Foreskin keratinocyte (primary cell): ENCODE measurements at places on chromosomes 2 and 18. TPM values are rescaled to one million over a fixed set of nuclear protein-coding genes. Genes with fewer than 3 reads are reported as not detected.

IL36A gene
- total RNA-seq: not detected in 2 replicates

ZNF397 gene
- total RNA-seq: 10.2 and 11.2 TPM in 2 replicates

ALLC gene
- total RNA-seq: not detected in 2 replicates

NAPG gene
- 28.3 and 28.6 TPM in 2 replicates for total RNA-seq

ANKMY1 gene
- 4.2 and 4.8 TPM in 2 replicates for total RNA-seq

- DNase-seq: no peak
Measured at GRCh38 chr2:109644571-109645275, 30.6 kb downstream of the SOWAHC start.

DNA sequence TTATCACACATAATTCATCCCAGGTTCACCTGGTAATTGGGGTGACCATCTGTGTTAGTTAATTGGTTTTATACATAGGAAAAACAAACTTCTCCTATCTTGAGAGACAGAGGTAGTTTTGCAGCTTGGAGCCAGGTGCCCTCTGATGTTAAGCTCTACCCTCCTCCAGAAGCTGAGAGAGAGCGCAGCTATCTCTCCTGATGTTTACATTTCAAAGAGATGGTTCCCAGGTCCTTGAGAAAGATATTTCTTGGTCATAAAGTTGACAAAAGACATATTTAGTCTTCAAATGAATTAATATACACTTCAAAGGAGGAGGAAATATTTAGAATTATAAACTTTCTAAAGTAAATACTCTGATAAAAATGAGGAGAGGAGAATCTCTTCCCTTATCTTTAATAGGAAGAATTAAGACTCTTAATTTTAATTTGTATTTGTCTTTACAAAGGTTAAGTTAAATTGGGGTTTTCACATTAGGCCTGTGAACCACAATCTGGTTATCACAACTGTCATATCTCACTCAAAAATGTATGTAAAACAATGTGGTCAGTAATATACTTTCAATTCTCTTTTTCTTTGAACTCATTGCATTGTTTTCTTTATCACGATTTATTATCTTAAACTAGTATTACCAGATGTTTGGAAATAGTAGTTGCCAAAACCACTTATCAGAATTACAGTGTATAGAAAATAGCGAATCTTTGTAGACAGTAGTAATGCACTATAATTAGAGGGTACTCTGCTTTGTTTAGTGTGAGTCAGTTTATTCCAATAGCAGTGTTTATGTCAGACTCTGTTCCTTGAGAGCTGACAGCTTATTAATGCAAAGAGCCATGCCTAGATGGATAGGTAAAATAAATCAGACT, 26.8 kb downstream of the SERPINB4 start:
- DNase-seq: no peak

DNA sequence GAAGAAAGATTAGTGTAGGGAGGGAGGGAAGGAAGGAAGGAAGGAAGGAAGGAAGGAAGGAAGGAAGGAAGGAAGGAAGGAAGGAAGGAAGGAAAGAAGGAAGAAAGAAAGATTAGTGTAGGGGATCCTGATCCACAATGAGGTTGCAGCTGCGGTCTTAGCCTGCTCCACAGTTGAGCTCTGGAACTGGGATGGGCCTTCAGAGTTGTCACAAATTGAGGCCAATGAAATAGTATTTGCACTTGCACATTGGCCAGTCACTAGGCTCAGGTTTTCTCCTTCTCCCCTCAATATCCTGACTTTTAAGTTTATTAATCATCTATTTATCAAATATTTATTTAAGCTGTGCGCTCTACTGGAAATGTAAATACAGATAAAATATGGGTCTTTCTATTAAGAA, 34.3 kb downstream of the DOK6 start:
- no peak for DNase-seq

DNA sequence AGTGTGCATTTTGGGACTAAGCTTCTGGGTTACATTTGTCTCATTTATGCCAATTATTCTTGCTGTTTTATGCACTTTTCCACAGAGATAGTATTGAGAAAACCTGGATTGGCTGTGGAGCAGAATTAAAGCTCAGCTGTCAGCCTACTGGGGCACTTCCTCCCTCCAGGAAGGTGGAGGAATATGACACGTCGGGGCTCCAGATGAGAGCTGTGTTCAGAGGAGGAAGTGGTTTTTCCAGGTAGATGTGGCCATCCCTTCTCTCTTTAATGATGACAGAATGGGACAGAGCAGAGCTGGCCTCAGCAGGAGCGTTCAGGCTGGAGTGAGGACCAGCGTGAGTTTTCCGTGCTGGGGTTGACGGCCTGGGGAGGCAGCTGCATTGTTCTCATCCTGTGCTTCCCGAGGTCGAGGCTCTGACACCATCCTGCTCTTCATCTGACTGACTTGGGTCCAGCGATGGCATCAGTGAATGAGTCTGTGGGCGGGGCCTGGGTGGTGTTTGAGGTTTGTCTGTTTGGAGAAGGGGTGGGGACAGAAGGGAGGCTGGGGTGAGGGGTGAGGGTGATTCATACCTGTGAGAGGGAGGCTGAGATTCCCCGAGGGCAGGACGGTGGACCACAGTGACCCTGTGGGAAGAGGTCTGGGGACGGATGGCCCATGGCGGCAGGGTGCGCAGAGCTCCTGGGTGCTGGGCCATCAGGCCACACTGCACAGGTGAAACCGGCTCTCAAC, 207.0 kb downstream of the LDLRAD4 start:
- DNase-seq: no peak

DNA sequence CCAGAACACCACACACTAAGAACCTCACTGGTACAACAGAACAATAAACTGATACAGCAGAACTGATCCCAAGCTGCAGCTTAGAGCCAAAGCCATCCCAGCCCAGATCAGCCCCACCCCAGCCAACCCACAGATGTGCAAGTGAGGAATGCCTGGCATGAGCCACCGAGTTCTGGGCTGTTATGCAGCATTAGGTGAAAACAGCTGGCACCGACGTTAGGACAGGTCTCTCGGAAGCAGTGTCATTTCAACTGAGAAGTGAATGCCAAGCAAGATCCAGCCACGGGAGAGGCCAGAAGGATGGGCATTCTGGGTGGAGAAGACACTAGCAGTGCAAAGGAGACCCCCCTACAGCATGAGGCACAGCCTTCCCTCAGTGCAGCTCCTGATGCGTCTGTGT, 38.9 kb downstream of the ADCY3 start:
- no peak for DNase-seq

DNA sequence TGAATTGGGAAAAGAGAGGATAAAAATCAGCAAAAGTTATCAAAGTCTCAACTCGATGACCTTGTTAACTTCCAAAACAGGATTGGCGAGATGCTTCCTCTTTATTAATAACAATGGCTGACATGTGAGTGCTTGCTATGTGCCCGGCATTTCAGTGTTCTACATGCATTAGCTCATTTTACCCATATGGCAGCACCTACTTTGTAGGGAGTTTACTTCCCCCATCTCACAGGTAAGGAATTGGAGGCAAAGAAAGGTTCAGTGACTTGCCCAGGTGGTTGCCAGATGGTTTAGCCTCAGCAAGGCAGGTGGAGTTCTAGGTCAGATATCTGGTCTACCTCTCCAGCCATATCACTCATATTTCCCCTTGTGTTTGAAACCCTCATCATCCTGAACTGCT, 12.4 kb downstream of the TFCP2L1 start:
- DNase-seq: peak; percentile 32

GRCh38 chr18:25141399-25141798, 210.6 kb downstream of the ZNF521 start:
- no peak for DNase-seq

DNA sequence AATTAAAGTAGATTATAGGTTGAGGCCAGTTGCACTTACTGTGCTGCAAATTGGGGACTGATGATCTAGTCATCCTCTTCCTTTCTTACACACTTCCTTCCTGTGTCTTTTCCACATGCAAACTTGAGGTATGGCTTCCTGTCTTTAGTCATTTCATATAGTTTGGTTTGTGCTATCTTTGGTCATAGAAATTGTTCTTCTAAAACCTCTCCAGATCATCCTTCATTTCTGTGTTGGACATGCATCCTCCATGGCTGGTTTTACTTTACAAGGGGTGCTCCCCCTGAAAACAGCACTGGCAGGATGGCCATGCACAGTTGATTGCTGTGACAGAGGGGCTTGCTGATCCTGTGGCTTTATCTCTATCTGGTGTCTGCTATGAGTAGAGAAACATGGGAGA, 36.5 kb downstream of the MGAT5 start:
- no peak for DNase-seq

DNA sequence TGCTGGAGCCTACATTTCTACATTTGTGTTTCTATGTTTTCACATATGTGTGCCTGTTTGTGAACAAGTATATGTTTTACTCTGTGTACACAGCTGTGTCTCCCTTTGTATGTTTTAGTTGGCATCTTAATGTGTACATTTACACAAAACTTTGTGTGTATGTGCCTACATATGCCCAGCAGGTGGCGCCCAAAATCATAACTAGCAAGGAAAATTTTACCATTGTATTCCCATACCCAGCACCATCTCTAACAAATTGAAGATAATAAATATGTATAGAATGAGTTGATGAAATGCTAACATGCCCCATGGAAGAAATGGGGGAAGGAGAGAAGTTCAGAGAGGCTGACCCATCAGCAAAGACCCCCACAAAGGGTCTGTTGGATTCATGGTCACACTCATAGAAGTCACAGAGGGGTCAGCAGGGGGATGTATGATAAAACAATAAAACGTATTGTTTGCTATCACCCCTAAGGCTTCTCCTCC, 48.1 kb downstream of the PKDCC start:
- no peak for DNase-seq

DNA sequence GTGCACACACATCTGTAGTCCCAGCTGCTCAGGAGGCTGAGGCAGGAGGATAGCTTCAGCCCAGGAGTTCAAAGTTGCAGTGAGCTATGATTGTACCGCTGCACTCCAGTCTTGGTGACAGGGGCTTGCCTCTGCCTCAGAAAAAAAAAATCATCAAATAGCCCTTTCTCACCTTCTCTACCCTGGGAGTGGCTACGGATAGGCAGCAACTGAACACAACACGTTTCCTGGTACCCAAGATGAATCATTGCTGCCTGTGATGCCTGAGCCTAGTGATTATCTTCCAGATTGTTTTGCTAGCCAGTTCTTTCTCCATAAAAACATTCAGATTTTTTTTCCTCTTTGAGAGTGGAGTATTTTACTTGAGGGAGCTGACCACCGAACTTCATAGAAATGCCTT, 13.5 kb downstream of the INPP4A start:
- peak; percentile 47 for DNase-seq

DNA sequence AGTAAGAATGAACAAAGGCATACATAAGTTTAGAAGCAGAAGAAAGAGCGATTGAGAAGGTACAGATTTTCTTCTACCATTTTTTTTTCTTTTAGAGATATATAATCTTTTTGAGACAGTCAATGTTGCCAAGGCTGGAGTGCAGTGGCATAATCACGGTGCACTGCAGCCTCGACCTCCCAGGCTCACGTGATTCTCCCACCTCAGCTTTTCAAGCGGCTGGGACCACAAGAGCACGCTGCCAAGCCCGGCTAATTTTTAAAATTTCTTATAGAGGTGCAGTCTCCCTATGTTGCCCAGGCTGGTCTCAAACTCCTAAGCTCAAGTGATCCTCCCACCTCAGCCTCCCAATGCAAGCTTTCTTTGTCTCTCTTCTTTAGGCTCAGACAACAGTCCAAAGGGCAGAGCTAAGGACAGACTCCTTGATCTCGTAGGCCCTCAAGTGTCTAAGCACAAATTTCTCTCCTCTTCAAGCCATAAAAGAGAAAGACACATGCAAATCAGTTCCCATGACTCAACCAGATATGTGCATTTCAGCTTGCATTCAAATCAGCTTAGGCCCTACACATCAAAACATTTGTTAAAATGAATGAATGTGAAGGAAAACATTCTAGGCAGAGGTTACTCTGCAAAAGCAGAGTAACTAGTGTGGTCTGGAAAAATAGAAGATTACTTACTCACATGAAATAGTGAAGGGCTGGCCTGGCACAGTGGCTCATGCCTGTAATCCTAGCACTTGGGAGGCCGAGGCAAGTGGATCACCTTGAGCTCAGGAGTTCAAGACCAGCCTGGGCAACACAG, 18.0 kb downstream of the ITSN2 start:
- peak; percentile 44 for DNase-seq

DNA sequence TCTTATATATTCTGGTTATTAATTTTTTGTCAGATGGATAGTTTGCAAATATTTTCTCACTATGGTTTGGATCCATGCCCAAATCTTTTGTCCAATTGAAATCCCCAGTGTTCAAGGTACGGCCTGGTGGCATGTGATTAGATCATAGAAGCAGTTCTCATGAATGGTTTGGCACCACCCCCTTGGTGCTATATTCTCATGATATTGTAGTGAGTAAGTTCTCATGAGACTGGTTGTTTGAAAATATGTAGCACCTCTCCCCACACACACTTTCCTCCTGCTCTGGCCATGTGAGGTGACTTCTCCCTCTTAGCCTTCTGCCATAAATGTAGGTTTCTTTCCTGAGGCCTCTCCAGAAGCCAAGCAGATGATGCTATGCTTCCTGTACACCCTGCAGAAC, 107.7 kb upstream of the KYNU start:
- no peak for DNase-seq

DNA sequence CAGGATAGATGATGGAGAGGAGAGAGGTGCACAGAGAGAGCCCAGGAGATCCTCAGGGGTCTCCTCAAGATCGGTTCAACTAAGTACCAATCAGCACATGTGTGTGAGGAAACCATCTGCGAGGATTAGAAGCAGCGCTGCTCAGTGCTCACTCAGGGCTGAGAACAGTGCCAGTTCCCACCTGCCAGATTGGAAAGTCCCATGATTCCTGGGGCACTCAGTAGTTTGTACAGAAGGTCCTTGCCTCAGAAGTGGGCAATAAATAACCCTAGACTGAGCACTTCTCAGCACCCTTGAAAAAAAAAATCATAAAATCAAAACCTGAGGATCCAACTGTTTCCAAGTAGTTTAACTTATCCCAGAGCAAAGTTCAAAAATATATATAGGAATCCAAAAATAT, 53.8 kb downstream of the SEMA4F start:
- no peak for DNase-seq

- no peak for DNase-seq
Measured at GRCh38 chr18:45481821-45482220, 133.5 kb upstream of the SLC14A2 start.

DNA sequence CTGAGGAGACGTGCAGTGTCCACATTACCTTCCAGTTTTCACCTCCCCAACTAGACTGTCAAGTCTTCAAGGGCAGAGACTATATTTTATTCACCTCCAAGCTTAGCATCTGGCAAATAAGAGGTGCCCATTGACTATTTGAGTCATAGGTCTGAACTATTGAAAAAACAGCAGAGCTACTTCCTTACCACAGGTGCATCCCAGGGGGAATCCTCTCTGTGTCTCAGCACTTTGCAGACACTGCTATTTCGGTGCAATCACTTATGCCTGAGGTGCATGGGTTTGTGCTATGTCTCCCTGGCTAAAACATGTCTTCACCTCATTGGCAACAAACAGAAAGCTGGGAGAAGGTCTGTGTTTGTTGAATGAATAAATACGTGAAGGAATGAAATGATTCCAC, 67.8 kb downstream of the SOX11 start:
- DNase-seq: no peak

GRCh38 chr2:181553244-181553643, 96.1 kb downstream of the ITGA4 start:
- no peak for DNase-seq
